SHP77 (cell line): ENCODE measurements at places on chromosomes 1 and 21.

DNA sequence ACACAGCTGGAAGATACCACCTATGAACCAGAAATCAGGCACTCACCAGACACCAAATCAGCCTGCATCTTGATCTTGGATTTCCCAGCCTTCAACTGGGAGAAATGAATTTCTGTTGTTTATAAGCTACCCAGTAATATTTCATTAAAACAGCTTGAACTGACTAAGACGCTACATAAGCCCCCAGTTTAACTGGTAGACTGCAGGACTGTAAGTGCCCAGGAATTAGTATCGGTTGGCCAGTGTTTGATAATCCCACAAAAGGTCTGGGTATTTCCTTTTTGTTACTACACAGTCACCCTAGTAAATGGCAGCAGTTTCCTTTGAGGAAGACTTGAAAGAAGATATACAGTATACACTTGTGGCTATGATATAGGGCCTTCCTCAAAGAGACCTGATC is 7.3 kb upstream of the SLC35D1 start:
- no peak for DNase-seq

DNA sequence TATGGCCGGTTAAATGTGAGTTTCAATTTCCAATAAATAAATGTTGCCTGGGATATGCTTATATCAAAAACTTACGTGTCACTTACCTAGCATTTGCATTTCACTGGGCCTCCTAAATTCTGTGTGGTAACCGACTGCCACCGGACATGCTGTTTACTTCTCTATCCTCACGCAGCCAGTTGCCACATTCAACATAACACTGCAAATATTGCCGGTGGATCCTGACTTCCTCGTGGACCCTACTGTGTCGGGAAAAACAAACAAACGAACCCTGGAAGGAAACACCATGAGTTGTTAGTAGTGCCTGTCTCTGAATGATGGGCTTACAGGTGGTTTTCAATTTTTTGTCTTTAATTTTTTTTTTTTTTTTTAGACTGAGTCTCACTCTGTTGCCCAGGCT is 54.1 kb downstream of the RIPK4 start:
- DNase-seq = no peak

- no peak for DNase-seq
These were observed 5.5 kb upstream of the LAPTM5 start for GRCh38 chr1:30762930-30763650.

DNA sequence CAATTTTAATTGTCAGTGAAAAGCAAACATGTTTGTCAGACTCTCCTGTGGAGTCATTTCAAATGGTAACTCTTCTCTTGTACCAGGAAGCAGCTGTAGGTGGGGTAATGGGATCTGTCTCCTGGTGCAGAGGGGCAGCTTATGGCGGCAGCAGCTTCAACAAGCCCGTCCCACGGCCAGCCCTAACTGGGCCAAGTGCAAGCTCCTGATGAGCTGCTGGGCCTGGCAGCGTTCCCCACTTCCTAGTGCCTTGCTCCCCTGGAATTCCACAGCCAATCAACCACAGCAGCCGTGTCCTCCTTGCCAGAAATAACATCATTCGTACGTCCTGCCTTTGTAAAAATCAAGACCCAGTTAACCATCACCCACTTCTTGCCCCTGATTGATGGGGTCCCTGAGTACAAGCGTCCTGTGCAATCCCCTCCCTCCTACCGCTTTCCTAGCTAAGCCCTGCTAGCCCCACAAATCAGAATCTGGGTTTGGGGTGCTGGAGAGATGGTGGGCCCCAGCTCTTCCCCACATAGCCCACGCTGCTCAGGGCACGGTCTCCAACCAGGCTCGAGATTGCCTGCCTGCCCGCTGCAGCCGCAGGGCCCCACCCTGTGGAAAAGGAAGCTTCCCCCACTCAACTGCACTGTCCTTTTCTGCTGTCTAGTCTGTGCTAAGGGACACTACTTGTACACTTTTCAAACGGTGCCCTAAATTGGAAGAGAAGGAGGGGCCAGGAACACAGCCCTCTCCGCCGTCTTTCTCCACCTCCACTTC is 61.2 kb downstream of the TOR1AIP2 start:
- no peak for DNase-seq

GRCh38 chr1:16441282-16441665 is 750 bp downstream of the NECAP2 start:
- no peak for DNase-seq

DNA sequence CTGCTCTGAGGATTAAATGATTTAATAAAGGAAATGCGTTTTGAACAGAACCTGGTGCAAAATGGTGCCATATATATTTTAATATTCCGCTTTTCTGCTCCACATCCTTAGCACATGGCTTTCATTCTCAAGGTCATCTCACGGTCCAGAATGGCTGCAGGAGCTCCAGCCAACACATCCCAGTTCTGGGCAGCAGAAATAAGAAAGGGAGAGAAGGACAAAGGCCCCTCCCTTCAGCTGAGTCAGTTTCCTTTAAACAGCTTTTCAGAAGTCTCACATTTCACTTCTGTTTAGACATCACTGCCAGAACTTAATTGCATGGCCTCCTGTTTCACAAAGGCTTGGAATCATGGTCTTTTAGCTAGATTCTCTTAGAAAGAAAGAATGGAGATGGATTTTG is 75.2 kb upstream of the LRRN2 start:
- no peak for DNase-seq

- peak; percentile 75 for DNase-seq
These were observed 94.7 kb downstream of the SIK1 start for GRCh38 chr21:43331962-43332828.

DNA sequence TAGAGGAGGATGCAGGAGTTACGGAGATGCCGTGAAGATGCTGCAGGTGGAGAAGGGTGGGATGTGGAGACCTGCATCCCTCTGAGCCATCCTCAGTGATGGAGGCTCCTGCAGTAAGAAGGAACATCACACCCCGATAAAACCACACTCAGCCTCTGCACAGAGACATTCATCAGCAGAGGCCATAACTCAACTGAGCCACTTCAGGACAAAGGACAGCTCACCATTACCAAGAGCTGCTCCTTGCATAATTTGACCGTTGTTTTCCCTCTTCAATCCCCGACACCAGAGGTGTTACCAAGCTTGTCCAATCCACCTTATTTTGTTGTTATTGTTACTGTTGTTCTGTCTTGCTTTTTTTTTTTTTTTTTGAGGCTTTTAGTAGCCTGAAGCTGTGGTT is 543.9 kb downstream of the AJAP1 start:
- DNase-seq = no peak

GRCh38 chr1:53373246-53373645 is 45.4 kb upstream of the LRP8 start:
- DNase-seq = no peak

DNA sequence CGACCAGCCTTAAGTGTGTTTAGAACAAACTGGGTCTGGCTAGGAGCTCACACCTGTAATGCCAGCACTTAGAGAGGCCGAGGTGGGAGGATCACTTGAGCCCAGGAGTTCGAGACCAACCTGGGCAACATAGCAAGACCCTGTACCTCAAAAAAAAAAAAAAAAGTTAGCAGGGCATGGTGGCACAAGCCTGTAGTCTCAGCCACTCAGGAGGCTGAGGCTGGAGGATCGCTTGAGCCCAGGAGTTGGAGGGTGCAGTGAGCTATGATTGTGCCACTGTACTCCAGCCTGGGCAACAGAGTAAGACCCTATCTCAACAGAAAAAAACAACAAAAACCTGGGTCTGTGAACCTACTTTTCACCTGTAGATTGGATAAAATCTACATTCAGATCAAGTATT is 54.6 kb downstream of the PIK3CD start:
- no peak for DNase-seq

GRCh38 chr1:32247983-32248889 is 1.2 kb downstream of the FAM167B start:
- peak; percentile 92 for DNase-seq

DNA sequence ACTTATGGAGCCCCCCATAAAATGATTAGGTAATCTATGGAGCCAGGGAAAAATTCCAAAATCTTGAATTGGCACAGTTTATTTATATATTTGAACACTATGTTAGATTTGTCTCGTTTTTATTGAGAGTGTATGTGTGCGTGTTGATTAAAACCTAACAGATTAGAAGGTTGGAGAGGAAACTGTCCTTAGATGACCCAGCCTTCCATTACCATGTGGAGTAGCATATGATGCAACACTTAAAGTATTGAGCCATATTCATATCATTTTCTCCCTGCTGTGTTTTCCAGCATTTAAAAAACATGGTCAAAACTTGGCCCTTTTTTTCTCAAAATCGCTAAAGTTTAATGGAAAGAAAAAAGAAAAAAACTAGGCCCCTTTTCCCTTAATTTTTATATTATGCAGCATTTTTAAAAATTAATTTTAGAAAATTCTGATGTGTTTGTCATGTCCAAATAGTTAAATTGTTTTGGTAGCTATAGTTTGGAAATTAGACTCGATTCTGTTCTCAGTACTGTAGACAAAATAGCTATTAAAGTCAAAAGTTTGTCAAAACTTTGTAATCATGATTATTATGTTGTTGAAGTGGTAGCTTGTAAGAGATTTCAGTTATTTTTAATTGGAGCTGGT is 2.3 kb downstream of the LRRC8D start:
- DNase-seq = no peak

DNA sequence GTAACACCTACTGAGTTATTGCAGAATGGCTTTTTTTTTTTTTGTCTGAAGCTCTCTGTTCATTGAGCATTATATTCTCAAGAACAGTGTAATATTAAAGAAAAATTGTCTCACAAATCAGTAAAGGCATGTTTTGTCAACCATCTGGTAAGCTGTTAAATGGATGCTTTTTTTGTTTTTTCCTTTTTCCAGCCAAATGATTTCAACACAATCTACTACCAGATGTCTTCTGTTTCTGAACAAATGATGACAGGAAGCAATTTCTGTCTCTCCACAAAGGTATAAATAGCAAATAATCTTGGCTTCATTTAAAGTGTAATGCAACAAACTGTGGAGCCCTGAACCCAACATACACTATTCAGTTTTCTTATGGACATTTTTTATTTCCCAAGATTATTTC is 78.6 kb upstream of the RGS2 start:
- DNase-seq = no peak

GRCh38 chr1:76247261-76247852 is 172.8 kb downstream of the ST6GALNAC3 start:
- DNase-seq = no peak

DNA sequence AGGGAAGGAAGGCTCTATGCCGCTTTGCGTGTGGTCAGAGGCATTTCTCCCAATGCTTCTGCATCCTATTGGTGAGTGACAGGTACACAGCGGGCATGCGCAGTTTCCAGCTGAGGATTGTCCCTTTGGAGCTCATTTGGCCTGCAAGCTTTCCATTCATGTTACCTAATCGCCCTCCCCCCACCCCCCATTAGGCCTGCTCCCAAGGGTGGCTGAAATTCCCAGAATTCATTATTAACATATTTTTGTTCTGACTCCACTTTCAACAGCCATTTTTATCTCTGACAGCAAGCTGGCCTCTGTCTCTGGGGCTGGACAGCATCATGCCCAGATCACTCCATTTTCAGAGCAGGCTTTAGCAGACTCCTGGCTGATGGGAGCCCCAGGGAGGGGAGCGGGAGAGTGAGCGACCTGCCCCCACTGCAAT is 25.6 kb downstream of the MIS18A start:
- DNase-seq = no peak

- DNase-seq = no peak
These were observed 616.9 kb downstream of the AJAP1 start for GRCh38 chr1:5271264-5271663.

- no peak for DNase-seq
These were observed 10.2 kb downstream of the SMAP2 start for GRCh38 chr1:40383488-40384412.

GRCh38 chr1:79981481-79981880 is 975.0 kb upstream of the ADGRL4 start:
- no peak for DNase-seq

DNA sequence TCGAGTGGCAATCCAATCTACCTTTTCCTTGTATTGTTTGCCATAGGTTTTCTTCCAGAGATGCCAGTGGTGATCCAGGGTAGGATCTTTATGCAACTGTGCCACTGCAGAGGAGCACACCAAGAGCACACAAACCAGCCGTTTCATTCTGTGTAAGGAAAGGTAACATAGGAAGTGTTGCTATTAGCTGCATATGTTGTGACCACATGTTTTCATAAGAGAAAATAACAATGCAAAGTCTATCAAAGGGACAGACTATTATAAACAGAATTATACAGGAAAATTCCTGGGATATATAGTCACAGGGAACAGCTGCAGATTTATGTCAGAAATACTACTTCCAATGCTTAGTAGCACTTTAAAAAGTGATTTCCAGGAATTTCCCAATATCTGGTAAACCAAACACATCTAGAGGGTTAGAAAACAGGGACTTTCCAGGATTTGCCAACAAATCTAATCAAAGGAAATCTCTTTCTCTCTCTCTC is 919 bp downstream of the CTSS start:
- no peak for DNase-seq

DNA sequence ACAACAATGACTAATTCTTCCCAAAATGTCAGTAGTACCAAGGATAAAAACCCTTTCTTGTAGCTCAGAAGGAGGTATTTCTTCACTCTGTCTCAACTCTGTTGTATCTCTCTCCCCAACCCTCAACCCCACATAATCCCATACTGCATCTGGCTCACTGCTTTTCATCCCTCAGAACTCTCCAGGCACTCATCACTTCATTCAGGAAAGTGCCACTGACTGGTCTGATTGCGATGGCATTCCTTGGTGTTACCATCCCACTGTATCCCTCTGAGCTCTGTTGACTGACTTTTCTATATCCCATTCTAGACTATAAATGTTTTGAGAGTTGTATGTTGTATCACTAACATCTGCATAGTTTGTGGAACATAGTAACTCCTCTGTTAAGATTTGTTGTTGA is 483.5 kb upstream of the ADGRL2 start:
- no peak for DNase-seq

DNA sequence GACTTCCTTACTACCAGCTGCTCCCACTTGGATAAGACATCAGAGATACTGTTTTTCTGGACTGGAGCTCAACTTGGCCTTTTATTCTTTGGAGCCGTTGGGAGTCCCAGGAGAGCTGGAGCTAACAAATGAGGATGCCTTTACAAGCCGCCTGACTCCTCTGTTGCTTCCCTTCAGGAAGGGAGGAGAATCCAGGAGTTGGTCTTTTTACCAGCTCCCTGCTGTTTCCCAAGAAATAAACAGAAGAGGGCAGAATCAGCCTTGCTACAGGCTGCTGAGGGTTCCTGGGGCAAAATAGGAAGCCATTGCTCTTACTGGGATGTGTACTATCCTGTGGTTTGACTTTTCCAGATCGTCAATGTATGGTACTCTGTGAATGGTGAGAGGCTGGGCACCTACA is 1.5 kb downstream of the EIF3I start:
- no peak for DNase-seq

DNA sequence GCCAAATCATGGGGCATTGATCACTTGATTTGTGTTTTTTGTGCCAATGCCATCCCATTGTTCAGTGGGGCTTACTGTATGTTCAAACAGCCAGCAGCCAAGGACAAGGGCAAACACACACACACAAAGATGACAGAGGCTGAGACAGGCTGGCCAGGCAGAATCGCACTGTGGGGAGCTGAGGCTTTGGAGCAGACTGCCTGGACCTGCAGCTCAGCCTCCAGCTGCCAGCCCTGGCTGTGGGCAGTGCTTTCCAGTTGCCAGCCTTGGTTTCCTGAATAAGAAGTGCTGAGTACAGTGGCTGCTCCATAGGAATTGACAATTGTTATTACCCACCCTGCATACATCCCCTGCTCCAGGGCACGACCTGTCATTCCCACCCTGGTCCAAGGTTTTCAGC is 16.9 kb upstream of the PCP4 start:
- DNase-seq = no peak
